Mucosa of descending colon (tissue), 3 donors: ENCODE measurements at places on chromosomes 13 and 19. TPM values are rescaled to one million over a fixed set of nuclear protein-coding genes. Genes with fewer than 3 reads are reported as not detected.
A peak's percentile ranks its signal among the peaks of the same experiment; 100 is the strongest.

DNA sequence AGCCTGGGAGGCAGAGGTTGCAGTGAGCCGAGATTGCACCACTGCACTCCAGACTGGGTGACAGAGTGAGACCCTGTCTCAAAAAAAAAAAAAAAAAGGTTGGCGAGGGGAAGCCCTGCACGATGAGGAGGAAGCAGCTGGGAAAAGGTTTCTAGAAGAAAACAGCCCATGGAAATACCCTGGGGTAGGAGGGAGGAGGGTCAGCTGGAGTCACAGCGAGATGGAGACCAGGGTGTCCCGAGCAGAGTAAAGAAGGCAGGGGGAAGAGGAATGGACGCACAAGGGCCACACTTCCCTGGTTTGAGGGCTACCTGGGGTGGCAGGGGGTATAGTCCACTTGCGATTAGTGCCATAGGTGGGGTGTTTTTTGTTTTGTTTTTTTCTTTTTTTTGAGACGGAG is 6.4 kb downstream of the KANK3 start:
- peak; percentile 7 for DNase-seq

DNA sequence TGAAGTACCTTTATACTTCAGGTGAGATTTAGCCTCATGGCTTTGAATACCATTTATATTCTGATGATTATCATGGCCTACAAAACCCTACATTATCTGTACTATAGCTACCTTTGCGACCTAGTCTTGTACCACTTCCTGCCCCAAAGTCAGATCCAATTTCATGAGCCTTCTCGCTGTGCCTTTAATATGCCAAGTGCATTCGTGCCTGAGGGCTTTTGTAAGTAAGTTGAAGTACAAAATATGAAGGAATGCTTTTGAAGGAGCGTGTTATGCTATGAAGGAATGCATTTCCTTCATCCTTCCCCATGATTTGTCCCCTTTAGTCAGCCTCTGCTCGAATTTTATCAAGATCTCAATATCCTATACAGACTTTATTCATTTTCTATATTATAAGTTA is 9.2 kb upstream of the RASL11A start:
- no peak for DNase-seq

DNA sequence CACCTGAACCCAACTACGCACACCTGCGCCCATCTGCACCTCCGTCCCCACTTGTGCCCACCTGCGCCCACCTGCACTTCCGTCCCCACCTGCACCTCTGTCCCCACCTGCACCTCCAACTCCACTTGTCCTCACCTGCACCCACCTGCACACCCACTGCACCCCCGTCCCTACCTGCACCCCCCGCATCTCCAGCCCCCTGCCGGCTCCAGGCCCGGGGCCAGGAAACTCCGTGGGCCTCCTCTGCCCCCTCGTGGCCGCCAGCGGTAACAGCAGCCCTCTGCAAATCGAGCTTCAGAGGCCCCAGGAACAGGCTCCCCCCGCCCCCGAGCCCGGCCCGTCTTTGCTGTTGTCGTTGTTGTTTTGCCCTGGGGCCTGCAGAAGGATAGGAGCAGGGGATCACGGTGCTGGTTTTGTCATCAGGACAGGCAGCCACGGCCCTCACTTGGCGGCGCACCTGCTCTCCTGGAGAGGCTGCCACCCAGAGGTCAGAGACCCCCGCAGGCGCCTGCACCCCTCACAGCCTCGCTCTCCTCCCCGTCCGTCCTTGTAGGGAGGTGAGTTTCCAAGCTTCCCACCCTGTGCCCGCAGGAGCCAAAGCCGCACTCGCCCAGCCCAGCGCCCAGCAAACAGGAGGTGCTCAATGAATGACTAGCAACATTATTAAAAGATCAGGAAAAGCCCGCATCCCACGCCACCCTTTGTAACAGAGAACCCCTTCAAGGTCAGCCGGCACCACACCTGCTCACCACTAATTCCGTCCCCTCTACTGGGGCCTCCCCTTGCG is 65.4 kb downstream of the GNG7 start:
- DNase-seq: peak; percentile 70

GRCh38 chr13:109720758-109721184 is 65.6 kb downstream of the IRS2 start:
- DNase-seq: no peak

DNA sequence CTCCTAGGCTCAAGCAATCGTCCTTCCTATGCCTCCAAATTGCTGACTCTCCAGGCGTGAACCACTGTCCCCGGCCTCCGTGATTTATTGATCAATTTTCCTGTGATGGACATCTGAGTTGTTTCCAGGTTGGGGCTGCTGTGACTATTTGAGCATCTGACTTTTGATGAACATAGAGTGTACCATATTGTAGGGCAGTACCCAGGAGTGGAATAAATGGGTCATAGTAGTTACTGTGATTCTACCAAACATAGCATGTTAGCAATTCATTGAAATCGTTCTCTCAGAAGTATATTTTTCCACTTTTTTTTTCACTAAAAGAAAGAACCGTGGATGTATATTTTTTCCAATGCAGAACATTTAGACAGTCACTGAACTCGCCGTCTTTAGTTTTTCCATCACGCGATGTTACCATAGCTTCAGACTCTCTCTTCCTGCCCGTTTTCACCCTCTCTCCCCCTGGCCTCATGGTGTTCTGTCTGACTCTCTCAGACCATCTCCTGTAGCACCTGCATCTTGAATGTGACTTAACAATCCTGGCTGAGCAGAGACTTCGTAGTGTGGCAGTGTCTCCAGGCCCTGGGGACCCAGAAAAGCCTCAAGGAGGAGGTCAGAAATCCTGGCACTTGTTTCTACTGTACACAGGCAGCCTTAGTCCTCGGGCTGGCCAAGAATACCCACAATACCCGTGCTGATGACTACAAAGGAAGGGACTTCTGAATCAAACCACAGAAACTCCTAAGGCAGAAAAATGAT is 3.2 kb upstream of the RASGRP4 start:
- DNase-seq: no peak

GRCh38 chr13:90427322-90428272 is 919.9 kb upstream of the MIR17HG start:
- DNase-seq: no peak

- DNase-seq: no peak
Observed at GRCh38 chr19:18666317-18666716, 17.2 kb upstream of the CRTC1 start.

DNA sequence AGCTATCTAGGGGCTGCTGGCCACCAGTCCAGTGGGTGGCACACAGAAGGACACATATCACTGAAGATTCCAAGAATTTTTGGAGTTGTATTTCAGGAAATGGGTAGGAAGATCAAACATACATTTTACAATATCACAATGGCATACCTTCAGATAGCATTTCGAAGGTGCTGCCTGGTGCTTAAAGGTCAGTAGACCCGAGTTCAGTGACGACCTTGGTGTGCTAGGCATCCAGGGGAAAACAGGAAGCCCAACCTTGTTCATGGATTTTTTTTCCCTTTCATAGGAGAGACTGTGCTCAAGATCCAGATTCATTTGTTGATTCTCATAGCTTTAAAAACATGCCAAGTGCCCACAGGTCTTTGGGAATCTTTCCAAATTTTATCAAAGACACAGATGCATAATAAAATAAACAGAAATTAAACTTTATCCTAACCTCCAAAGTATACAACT is 51.0 kb upstream of the RCBTB2 start:
- DNase-seq: no peak

DNA sequence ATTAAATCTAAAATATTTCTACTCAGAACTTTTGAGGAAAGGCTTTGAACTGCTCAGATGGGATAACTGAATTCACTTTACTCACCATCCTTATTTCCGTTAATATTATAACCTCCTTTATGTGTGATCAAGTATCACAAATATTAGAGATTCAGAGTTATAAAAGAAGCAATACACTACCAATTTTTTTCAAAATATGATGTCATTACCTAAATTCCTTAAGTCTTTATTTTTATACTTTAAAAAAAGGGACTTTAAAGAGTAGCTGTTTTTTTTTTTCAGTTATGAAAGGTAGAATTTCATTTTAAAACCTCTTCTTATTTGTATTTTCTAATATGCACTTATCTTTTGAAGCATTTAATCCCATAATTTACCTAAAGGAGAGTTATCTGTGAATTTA is 239.5 kb downstream of the DIAPH3 start:
- DNase-seq: no peak

- no peak for DNase-seq
Observed at GRCh38 chr13:110360598-110360997, 53.5 kb downstream of the COL4A2 start.

- DNase-seq: no peak
Observed at GRCh38 chr19:46925548-46925950, 64.8 kb downstream of the ARHGAP35 start.

DNA sequence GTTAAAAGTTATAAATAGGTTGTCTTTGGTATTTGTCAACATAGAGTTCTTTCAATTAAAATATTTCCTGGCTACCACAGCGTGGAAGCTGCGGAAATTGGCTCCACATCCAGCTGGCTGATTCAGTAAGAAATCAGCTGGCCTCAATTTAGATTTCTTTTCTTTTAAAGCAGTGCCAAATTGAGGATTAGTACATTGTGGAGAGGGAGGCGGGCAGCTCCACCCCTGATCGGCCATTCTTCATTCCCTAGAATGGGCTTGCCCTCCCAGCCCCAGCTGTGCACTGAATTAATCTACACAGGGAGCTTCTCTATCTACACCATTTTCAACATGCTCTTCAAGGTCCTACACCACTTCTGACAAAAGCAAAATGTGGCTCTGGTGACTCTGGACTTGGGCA is 624.8 kb downstream of the DACH1 start:
- no peak for DNase-seq

- DNase-seq: no peak
Observed at GRCh38 chr13:31263346-31263745, 63.6 kb downstream of the B3GLCT start.

- DNase-seq: no peak
Observed at GRCh38 chr13:52141299-52141698, 12.4 kb upstream of the NEK5 start.

- DNase-seq: no peak
Observed at GRCh38 chr13:95362666-95363065, 61.4 kb upstream of the ABCC4 start.

DNA sequence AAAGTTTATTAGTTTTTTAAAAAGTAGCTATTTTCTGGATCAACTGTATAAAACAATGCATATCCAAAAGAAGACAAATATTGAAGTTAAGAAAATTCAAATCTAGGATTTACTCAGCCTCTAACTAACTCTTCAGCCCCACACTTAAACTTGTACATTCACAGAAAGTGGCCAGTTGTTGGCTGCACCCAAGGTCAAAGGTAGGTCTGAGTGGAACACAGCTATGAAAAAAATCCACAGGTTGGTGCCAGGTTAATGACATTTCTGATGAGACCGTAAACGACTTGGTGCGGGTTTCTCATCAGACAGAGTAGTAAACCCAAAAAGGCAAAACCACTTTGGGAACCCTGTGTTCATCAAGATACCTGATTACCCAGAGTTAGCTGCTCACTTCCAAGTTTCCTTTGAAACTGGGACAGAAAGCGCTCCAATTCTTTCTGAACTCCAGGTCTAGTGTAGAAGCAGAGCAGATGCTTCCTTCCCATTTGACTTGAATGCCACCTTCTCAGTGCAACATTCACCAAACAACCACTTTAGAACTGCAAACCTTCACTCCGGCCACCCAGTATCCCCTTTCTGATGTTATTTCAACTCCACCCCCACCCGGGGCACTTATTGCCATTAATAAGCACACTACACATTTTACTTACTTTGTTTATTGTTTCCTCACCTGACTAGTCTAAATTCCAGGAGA is 208.3 kb upstream of the STARD13 start:
- DNase-seq: no peak

DNA sequence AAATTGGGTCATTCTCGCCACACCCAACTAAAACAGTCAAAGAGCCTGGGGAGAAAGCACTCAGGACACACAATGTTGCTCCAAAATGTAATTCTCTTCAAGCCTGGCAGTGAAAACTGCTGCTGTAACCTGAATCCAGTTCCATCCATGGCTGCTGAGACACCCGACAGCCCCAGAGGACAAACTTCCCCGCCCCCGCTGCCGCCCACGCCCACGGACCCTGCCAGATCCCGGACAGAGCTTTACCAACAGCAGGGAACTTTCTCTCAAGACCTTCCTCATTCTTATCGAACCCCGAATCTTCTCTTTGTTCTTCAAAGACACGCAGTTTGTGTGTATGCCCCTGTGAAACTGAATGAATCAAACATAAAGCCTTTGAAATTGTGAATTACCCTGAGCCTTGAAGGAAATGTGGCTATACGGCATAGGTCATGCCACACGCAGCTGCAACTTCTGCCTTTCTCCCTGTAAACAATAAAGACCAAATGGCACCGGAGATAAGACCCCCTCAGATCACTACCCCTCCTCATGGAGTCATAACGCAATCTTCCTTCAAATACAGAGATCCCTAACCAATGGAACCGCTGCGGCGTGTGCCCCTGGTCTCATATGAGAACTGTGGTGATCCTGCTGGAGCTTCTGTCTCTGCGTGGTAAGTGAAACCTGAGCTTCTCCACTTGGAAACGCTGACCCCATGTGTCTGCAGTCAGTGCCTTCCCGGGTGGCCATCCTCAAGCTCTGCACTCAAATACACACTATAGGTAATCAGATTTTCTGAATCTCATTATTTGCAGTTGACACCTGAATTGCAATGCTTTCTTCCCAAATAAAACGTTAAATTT is 4.8 kb upstream of the LAMP1 start:
- DNase-seq: no peak

GRCh38 chr13:50255639-50256038 is 240.4 kb downstream of the KCNRG start:
- no peak for DNase-seq

DNA sequence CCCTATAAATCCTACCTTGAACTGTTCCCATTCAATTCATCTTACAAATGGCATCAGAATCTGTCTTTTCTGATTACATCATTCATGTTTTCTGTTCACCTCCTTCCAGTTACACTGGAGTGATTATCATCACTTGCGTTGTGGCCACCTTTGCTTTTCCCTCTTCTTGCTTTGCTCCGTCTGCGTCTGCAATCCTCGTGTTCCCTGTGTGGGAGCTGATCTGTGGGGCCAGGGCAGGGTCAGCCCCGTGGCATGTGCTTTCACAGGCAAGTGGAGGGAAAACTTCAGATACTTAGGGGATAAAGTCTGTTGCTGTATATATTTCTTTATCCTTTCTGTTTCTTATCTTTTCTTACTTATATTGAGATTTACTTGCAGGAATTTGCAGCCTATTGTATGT is 277.7 kb downstream of the SLC7A1 start:
- DNase-seq: no peak

- DNase-seq: peak; percentile 30
Observed at GRCh38 chr13:26425443-26426358, 131.8 kb upstream of the WASF3 start.

DNA sequence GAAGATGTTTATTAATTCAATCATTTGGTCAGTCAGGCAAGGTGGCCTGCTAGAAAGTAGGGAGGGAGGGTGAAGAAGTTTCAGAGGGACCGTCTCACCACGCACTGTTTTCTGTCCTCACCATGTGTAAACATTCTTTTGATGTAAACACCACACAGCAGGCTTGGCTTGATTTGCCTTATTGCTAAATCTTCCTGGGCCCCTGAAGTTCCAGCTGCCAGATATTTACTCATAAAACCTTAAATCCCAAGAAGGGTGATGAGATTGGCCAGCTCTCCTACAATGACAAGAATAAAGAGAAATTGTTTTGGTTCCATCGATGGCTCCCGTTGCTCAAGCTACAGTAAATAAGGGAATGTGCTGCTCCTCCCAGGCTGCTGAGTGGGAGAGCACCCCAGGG is 198.2 kb upstream of the TMTC4 start:
- DNase-seq: no peak

The DNAJC15 gene
- total RNA-seq: 27.2 TPM

The KIR2DL3 gene
- total RNA-seq: not detected

The TRAPPC6A gene
- total RNA-seq: 45.1 TPM

The ZNF229 gene
- 1.4 TPM for total RNA-seq

The ZNF181 gene
- 8.4 TPM for total RNA-seq

The ZNF555 gene
- total RNA-seq: 4.8 TPM

The WTIP gene
- 1.5 TPM for total RNA-seq

The SERP2 gene
- total RNA-seq: 6.0 TPM

The CD33 gene
- 6.9 TPM for total RNA-seq
